ENCODE measurements at places on chromosomes 12 and 14.

- DNase-seq: no peak
Measured at GRCh38 chr12:75735853-75736252, 224.4 kb upstream of the KRR1 start.

DNA sequence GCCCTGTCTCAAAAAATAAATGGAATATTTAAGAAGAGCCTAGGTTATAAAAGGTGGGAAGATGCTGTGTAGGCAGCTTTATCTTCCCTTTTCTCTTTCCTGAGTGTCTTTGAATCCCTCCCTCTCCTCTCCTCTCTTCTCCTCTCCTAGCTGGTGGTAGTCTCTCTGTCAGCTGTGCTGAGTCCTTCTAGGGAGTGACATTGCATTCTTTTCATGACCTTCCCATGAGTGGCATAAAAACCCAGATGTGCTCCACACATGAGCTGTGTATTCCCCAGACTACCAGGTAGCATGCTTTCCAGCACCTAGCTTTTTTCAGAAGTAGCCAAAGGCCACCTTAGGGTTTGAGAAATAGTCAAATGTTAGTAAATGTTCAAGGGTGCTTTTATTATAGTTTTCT, 23.6 kb downstream of the SAMD4A start:
- DNase-seq: no peak

DNA sequence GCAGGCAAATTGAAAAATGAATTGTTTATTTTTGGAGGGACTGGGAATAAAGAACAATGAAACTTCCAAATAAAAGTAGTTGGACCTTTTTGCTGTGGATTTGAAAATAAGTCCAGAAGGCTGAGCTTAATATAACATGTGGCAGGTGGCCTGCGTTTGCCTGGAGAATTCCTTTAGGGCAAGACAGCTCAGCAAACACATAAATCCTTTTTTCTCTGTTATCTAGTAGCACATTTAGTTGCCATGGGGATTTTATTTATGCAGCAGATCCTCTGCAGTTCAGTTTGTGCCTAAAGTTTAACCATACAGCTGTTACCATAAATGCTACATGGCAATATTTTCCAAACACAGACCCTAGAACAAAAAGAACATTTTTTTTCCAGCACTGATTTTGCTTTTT, 180.0 kb downstream of the NPAS3 start:
- DNase-seq: peak; percentile 92

DNA sequence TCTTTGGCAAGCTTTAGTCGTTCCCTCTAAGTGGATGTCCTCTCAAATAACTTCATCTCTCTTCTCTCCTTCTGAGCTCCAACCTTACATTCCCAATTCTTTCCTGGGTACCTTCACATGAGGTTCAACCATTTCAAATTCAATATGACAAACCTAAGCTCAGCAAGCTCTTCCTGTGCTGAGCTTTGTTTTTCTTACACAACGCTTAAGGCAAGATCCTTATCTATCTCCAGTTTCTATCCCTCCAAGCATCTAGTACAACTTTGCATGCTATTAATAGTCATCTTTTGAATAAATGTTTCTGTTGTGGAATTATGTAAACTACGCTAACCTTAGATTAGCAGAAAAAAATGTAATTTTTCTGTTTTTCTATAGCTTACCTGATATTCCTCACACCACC, 63.7 kb upstream of the IFNG-AS1 start:
- no peak for DNase-seq

DNA sequence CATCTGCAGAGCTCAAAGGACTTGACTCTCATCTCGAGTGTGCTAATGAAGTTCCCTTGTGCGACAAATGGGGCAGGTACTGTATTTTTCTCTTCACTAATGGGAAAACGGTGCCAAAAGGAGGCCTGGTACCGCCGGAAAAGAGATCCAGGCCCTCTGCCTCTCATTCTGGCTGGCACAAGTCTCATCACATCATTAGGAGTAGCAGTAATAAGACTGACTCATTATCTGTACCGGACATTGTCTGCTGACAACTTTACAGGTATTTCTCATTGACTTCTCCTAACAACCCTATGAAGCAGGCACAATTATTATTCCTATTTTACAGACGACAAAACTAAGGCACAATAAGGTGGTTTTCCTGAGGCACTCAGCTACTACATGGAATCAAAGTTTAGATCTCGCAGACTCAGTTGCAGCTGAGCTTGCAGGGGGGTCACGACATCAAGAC, 668 bp downstream of the APPL2 start:
- no peak for DNase-seq

DNA sequence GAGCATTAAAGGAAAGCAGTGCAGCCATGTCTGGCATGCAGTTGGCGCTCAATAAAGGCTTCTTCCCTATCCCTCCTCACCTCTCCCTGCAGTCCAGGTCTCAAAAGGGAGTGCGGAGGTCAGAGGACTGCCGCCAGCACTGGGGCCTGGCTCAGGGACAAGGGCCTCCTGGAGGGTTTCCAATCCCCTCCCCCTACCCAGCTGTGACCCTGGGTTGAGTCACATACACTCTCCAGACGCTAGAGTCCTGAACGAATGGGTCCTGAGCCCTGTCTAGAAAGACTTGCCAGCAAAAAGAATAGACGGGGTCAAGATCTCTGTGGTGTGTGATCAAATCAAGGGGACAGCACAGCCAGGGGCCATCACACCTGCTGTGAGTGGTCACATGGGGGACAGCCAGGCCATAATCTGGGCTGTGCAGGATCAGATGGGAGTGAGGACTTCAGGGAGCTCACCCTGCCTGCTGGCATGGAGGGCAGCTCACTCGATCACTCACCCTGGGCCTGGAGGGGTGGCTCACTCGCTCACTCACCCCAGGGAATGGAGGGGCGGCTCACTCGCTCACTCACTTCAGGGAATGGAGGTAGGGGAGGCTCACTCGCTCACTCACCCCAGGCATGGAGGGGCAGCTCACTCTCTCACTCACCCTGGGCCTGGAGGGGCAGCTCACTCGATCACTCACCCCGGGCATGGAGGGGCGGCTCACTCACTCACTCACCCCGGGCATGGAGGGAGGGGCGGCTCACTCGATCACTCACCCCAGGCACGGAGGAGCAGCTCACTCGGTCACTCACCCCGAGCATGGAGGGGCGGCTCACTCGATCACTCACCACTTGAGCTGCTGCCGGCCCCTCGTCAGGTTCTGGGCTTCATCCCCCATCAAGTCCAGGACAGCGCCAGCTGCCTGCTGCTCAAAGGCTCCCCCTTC, 12.8 kb downstream of the CFAP73 start:
- no peak for DNase-seq

GRCh38 chr14:74945261-74945851, 10.0 kb downstream of the PGF start:
- DNase-seq: peak; percentile 35

- no peak for DNase-seq
Measured at GRCh38 chr12:94618995-94619695, 31.2 kb downstream of the TMCC3 start.

DNA sequence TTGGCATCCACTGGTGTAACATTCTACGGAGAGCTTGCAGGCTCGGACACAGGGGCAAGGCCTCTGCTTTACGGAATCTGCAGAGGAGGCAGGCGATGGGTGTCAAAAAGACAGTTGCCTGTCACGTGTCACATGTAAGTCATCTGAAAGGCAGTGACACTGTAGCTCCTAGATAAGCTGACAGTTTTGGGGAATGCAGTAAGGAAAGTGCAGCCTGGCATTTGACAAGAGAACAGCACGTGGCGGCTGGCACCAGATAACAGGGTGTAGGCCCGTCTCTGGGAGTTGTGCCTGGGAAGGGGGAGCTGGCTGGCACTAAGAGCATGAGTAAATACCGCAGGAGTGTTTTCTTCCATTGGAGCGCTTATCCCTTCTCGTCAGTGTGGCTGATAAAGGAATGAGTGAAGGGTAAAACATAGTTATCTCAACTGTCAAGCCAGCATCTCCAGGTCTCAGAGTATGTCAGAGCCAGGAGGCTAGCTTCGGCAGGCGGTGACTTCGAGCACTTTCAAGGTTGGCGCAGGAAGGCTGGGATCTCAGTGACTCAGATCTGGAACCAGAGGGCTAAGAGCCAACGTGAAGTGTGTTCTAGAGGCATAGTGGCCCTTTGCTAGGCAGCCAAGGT, 26.1 kb downstream of the ADCK1 start:
- no peak for DNase-seq

Measured in NCI-H1694 treated with DMSO at 0.1 percent for 48 hours (cell line).